ENCODE measurements at places on chromosomes 3 and 15.

DNA sequence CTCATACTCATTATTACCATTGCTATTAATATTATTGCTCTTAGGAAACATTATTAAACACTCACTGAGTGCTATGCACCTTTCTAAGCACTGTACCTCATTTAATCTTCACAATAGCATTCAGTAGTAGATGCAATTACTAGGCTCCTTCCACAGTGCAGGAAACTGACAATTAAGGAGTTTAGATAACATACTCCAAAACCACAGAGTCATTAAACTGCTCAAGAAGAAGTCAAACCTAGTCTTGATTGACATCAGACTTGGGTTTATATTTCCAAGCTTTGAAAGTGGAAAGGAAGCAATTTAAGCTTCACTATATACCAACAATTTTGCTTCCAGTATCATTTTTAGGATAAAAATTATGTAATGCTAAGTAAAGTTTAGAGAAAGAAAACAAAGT, 490.1 kb upstream of the ARRDC4 start:
- DNase-seq = no peak

DNA sequence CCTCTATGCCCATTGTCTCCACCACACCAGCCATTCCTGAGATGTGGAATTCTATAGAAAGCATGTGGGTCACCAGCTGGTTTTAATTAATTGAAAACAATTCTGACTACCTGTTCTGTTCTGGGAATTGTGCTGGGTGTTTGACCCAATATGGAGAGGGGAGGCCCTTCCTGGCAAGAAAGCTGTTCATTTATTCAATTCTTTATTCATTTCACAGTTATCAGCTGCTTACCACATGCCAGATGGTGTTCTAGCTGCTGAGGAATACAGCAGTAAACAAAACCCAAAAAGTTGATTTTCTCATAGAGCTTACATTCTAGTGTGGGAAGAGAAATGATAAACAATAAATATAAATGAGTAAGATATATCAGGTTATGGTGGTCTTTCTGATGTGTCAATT, 296.1 kb upstream of the RASGRP1 start:
- no peak for DNase-seq

DNA sequence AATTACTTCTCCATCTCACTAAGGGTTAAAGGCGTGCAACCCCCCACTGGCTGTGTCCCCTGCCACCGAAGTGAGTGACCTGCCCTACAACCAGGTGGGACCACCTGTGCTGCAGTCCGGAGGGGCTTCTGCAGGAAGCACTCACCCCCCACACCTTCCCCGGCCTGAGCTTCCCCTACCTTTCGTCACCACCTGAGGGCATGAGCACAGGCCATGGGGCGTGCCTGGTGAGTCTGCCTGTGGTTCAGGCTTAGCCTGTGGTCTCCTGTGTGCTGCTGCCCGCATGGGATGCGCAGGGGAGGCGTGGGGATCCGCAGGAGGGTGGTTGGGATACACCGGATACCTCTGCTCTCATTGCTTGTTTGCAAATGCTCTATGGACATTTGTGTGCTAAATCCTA, 46.0 kb downstream of the KLHL25 start:
- DNase-seq = no peak

DNA sequence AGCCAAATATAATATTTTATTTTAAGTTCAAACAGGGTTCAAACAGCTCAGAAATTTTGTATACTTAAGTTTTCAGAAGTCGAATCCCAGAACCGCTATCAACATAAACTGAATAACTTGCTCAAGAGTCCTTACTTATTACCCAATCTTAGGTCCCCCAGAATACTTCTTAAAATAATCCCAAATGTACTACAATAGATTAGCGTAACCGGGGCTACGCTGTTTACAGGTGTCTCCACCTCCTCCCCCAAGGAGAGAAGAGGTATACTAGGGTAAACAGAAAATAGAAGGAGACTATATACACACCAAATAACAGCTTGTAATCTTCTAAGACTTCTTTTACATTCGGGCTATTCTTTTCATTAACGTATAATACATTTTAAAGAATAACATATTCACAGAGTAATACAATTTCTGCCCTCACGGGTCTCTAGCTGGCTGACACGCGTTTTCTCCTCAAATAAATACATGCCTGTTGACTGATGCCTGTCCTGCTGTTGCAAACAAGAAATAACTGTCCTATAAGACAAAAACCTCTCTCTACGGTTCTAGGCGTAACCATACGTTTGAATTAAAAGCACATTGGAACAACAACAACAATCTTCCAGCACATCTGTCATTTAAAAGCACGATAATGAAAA, 1.3 kb downstream of the DENND4A start:
- no peak for DNase-seq

DNA sequence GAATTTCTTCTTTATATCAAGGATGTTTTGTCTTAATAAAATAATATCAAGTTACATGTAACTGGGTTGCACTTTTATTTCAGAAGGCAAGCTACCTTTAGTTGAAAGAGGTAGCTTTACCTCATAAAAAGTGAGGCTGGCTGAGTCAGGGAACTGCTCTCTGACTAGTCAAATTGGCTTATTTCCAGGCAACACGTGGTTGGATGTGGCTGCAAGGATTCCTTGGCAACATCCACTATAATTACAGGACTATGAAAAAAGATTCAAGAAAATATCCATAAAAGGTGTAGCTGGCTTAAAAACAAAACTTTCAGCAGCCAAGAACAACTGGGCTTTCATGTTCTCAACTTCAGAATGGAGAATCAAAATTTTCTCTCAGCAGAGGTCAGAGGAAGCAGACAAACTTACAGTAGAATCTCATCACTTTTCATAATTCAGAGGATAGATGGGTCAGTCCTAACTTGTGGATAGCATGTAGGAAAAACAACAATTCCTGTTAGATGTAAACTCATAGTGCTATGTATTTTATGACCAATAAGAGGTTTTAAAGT, 779.1 kb downstream of the MECOM start:
- no peak for DNase-seq

GRCh38 chr3:11186771-11187191, 32.5 kb downstream of the HRH1 start:
- no peak for DNase-seq

DNA sequence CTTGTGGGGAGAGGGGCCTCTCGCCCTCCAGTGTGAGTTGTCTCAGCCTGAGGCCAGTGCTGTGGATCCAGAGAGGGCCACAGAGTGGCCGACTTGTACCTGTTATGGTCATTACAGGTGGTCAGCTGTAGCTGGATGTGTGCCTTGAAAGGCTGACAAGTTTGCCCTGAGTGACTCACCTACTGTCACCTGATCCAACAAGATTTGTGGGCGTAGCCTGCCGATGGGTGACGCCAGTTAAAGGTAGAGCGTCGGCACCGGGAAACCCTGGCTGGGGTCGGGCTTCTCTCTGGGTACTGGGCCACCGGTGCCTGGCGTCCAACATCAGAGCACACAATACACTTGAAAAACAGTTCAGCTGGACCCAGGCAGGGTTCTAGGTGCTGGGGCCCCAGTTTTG, 2.8 kb upstream of the ISG20 start:
- peak; percentile 62 for DNase-seq

GRCh38 chr3:185656321-185656840, 70.3 kb downstream of the SENP2 start:
- no peak for DNase-seq

GRCh38 chr3:41684797-41685735, 276.8 kb downstream of the ULK4 start:
- no peak for DNase-seq

GRCh38 chr3:15542614-15543013, 21.1 kb upstream of the COLQ start:
- DNase-seq = no peak

GRCh38 chr3:168071591-168072322, 24.0 kb downstream of the GOLIM4 start:
- DNase-seq = no peak

GRCh38 chr3:193972832-193973231, 163.1 kb upstream of the HES1 start:
- DNase-seq = no peak

GRCh38 chr3:42556089-42556632, 25.6 kb downstream of the SEC22C start:
- DNase-seq = no peak

- no peak for DNase-seq
Observed at GRCh38 chr3:37074178-37074577, 80.9 kb downstream of the MLH1 start.

- no peak for DNase-seq
Observed at GRCh38 chr15:99442252-99442897, 123.4 kb upstream of the MEF2A start.

GRCh38 chr3:55486857-55487380, at the start of gene WNT5A:
WNT5A (minus strand) TSS chr3:55487306; CDS start chr3:55486985, 321 bp downstream.
- no peak for DNase-seq

GRCh38 chr15:101724675-101725005, 367 bp upstream of the TARS3 start:
- no peak for DNase-seq
